ENCODE measurements at places on chromosomes 7 and 10.

DNA sequence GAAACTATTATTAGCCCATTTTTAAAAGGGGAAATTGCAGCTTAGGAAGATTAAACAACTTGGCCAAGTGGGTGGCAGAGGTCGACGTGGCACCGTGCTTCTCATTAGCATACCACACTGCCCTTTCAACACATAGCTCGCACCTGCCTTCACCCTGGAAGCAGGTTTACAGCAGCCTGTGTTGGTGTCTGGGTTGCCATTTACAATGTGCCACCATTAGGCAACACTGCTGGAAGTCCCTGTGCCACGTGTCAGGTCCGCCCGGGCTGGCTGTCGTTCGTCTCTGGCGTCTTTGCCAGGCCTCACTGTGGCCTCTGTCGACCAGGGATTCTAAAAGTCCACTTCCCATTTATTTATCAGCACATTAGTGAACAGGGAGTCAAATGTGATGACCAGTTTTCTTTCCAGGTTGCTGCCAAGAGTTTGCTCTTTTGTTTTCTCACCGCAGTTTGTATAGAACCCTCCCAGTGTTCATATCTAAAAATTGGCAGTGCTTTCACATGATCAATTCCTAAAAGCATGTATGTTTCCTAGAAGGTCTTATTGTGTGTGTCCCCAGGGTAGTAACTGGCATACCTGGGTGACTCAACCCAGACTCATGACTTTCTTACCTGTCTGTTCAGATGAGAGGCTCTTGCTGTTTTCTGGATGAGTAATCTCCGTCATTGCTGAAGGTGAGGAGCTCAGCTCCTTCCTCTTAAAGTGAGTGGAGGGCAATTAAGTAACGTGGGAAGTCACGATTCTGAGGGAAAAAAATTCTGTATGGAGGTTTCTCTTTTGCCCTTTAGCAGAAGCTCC, 9.2 kb downstream of the INSIG1 start:
- no peak for DNase-seq

GRCh38 chr10:61215246-61215645, 237.9 kb downstream of the TMEM26 start:
- no peak for DNase-seq

DNA sequence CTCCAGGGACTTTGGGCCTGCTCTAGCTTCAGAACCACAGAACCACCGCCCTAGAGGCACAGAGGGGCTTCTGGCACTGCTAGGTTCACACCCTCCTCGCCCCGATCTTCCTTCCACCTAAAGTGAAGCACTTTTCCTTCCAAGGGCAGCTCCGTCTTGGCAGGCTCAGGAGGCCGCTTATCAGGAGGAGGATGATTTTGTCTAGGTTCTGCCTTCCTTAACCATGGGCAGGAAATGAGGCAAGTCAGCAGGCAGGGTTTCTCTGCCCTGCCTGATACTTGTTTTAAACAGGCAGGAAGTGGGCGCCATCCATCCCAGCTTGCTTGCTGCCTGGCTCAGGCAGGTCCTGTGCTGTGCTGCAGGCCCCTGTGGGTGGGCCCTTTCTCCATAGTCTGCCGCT, 8.3 kb upstream of the ATP6V0E2 start:
- DNase-seq, result peak; percentile 74

- DNase-seq, result no peak
These were observed 146.3 kb downstream of the SEMA3E start for GRCh38 chr7:83502636-83503035.

DNA sequence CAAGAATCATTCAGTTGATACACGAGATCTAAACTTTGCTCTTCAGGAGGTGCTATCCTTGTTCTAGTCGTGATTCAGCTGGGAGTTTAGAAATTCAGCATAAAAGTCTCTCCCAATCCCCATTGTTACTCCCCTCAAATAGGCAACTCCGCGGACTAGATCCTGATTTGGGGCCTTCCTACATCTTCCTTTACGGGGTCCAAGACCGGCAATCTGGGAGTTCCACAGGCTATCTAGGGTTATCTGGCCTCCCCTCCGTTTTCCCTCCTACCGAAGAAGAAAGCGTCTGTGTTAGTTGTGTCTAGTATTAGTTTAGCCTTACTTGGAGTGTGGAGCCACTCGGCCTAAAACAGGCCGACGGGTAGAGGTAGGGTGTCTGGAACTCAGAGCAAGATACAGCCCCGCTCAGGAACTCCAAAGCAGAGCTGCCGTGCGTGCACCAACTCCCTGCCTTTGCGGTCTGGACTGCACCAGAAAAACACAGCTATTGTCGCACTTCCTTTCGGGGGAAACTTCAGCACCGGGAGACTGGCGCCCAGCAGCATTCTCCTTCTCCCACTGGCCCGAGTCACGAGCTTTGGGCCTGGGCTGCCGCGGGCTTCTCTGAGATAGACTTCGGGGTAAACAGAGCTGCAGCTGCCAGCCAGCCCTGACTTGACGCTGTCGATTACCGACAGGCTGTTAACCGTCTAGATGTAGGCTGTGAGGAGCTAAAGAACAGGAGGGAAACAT, 1.5 kb upstream of the DLX5 start:
- no peak for DNase-seq

DNA sequence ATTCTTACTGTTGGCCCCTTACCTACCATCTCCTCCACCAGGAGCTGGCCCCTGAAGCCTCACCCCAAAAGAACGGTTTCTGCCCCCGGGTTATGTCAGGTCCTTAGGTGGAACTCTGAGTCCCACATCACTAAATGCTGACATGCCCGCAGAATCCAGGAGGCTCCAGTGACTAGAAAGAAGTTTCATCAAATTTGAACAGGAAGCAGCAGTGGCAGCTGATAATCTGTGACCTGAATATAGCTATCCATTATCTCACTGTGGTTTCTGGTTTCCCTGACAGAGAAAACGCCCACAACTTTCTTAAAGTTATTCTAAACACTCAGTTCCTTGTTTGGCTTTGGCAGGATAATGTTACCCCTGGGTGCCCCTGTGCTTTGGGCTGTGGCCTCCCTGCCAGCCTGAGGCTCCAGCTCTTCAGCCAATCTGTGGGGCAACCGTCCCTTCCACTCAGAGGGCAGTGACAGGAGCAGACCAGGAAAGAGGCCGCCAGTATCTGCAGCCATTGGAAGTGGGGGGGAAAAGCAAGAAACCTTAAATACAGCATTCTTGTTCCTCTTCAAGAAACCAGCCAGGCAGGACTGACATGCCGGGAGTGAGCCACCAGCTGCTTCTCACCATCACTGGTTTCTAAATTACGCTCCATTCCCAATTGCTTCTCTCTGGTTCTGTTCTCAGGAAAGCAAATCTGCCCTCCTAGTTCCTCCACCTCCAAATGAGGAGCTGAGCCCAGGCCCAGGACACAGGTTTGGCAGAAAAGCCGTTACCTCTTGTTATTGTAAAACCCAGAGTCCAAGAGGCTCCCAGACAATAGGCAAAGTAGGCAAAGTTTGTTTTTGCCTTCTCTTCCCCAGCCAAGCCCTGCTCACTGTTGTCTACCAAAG, 41.2 kb upstream of the VCL start:
- peak; percentile 43 for DNase-seq

DNA sequence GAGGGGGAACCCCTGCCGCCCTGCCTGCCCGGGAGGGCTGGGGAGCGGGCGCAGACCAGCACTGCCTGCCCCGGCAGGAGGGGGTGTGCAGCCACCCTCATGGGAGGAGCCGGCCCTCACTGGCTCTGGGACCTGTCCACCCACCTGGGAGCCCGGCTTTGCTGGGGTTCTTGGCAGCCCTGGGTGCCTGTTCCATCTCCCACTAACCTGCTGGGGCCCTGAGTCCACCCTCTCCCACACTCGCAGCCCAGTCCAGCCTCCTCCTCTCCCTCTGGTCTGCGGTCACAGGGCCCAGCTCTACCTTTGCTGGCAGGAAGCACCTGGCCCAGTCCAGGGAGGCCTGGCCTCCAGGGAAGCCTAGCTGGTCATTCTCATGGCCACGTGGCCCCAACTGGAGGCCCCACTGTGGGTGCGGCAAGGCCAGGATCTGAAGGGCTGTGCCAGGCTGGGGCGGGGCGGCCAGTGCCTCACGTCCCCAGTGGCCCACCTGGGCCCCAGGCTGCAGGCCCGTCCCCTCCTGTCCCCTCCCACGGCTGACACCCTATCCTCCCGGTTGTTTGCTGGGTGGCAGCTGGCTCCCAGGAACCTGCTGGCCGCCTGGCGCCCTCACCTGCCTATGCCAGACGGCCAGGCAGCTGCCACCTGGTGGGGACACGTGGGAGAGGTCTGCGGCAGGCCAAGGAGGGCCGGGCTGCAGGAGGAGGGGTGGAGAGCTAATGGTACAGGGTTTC, at the start of gene TMEM184A:
Gene TMEM184A, minus strand, starts transcription at position 393 of the 731 bp plus-strand sequence. CDS start 721 bp downstream, outside the sequence.
- peak; percentile 51 for DNase-seq

- DNase-seq, result no peak
These were observed 105.8 kb downstream of the BMPER start for GRCh38 chr7:34011017-34011695.

GRCh38 chr7:25789701-25790640, 362.0 kb upstream of the NFE2L3 start:
- no peak for DNase-seq

DNA sequence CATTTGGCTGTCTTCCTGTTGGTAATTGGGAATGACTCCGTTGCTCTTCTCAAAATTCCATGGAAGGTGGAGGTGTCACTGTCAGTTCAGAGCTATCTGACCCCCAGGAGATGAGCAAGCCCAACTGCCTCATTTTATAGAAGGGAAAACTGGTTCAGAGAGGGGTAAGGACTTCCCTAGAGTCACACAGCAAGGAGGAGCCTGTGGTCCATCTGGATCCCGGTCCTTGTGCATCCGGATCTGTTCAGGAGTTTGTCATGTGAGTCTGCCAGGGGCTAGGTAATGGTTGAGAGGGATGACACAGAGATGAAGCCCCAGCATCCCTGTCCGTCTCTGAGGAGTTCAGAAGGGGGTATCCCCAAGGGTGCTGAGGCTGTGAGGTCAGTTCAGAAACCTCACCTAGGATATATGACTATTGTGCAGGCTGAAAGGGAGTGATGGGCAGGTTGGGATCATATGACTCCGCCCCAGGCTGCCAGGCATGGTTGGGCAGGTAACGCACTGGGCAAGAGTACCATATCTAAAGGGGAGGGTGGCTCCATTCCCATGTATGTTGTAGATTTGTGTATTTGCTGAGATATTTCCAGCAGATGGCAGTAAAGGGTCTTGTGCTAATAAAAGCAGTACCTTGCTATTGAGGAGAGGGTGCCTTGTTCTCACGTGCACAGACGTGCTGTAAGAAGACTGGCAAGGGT, 16.0 kb upstream of the SLC29A3 start:
- DNase-seq, result no peak

DNA sequence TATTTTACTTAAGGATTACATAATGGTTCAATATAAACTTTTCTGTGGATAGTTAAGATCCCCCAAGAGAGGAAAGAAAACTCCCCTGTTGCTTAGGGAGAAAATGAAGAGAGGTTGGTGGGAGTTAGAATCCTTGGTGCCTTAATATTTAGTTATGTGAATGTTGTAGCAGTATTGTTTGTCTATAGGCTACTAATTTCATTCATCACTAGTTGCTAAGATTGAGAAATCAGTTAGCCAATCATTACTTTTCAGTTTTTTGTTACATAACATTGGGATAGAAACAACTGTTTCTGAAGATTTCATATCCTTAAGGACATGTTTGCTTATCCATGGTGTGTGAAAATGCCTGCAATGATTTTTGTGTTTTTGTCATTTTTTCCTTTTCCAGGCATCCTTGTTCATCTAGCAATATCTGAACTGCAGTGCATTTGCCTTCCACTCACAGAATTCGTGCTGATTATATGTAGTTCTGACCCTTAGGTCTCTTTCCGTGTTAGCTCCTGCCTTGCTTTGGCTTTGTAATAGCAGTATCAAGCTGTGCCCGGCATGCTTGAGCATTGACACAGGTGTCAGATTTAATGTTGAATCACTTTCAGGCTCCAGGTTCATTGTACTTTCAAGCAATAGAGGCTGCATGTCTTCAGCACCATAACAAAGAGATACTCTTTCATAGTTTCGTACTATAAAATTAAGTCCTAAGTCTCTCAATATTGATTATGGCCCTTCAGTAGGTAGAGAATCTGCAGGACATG, 85.0 kb downstream of the PODXL start:
- DNase-seq, result no peak

GRCh38 chr7:35993676-35994606, 159.1 kb upstream of the EEPD1 start:
- DNase-seq, result no peak

GRCh38 chr7:77760809-77761453, 37.3 kb downstream of the TMEM60 start:
- DNase-seq, result no peak

- no peak for DNase-seq
These were observed 252.9 kb upstream of the SORCS1 start for GRCh38 chr10:107417446-107417845.

GRCh38 chr7:91915401-91916050, 25.1 kb upstream of the AKAP9 start:
- no peak for DNase-seq

DNA sequence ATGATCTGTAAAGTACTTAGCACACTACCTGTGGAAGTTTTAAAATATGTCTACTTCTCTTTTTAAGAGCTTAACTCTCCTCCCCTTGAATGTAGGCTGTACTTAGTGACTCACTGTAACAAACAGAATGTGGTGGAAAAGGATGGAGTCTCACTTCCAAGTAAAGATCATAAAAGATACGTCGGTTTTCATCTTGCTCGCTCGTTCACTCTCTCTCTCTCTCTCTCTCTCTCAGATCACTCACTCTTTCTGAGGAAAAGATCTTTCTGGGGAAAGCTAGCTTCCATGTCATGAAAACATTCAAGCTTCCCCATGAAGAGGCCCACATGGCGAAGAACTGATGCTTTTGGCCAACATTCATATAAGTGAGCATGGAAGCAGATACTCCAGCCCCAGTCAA, 5.5 kb downstream of the CHUK start:
- no peak for DNase-seq

DNA sequence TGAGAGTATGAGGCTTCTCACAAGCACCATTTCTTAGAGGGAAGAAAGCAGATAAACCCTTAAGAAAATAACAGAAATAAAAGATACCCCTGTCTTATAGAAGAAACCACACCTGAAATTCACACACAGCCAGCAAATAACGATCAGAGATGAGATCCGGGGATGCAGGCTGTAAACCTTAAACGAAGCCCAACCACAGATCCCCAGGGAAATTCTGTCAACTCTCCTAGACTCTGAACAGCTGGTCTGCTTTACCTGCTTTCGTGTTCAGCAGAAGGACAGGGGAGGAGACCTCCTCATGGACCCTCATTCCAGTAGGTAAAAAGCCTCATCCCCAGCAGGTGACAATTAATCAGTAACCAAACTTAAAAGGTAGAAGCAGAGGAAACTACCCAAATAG, 45.0 kb downstream of the VOPP1 start:
- no peak for DNase-seq

Measured in activated T-cell treated with anti-CD3 and anti-CD28 coated beads, Interleukin-2, amount 50 U/mL, for 48 hours (primary cell).